Left renal cortex interstitium (tissue), 4 donors: ENCODE measurements at places on chromosomes 6 and 20. TPM values are rescaled to one million over a fixed set of nuclear protein-coding genes. Genes with fewer than 3 reads are reported as not detected.
A peak's percentile ranks its signal among the peaks of the same experiment; 100 is the strongest.

GRCh38 chr20:4306206-4306605 lies 290.8 kb upstream of the RNF24 start:
- DNase-seq, result no peak

GRCh38 chr20:45322952-45323383 lies 14.9 kb upstream of the MATN4 start:
- DNase-seq, result no peak

DNA sequence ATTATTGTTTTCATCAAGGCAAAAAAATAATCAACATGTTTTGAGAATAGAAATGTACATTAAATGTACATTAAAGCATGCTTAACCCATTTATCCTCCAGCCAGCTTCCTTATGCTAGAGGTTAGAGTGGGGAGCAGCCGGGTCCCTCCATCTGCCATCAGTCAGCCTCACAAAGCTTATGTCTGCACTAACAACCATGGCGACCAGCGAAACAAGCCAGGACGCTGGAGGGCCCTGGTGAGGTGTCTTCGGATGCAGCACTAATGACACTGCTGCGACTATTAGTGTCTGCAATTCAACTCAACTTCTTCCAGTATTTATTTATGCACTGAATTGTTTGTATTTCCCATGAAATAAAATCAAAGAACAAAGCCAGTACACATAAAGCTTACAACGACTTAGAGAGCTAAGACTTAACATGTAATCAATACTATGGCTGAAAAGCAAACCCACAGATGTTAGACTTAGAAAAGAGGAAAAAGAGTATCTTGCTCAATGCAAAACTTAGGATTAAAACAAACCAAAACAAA lies 6.8 kb downstream of the CLDN20 start:
- no peak for DNase-seq

GRCh38 chr6:30870546-30870945 lies 13.8 kb upstream of the DDR1 start:
- no peak for DNase-seq

- DNase-seq, result no peak
Observed at GRCh38 chr6:130421585-130421984, 55.8 kb downstream of the TMEM200A start.

DNA sequence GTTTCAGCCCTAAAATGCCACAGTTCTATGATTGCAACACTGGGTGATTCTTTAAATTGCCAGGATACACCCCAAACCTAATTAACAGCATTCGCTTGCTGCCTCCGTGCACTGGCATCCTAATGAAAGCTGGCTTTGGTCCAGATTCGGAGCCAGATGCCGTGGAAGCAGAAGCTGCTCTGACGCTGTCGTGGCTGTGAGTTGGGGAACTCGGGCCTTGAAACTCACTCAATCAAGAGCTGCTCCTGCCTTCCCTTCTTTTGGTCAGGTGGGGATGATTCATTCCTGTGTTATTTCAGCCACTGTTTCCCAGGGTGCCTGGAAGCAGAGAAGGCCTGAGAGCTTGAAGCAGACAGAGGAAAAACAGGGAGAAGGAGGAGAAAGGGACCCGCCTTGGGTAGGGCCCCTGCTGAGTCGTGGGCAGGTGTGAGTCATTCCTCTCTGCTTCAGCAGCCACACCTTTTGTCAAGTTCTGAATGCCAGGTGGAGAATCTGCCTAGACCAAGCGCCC lies 36.2 kb upstream of the DSP start:
- no peak for DNase-seq

GRCh38 chr6:25027221-25027916 lies 91.6 kb upstream of the RIPOR2 start:
- no peak for DNase-seq

DNA sequence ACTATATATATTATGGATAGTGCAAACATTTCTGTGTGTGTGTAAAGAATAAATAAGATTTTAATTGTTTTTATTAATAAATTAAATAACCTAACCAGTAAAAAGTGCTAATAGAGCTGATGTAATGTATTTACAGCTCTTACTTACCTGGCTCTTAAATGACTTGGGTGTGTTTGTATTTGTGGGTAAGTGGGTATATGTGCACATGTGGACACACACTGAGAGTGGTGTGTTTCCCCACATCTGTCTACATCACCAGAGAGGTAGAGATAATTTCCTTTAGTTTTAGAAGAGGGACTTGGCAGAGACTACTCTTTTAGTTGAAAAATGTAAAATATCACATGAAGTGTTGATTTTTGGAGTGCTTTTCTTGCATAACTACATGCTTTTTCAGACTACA lies 76.0 kb downstream of the UST start:
- DNase-seq, result no peak

DNA sequence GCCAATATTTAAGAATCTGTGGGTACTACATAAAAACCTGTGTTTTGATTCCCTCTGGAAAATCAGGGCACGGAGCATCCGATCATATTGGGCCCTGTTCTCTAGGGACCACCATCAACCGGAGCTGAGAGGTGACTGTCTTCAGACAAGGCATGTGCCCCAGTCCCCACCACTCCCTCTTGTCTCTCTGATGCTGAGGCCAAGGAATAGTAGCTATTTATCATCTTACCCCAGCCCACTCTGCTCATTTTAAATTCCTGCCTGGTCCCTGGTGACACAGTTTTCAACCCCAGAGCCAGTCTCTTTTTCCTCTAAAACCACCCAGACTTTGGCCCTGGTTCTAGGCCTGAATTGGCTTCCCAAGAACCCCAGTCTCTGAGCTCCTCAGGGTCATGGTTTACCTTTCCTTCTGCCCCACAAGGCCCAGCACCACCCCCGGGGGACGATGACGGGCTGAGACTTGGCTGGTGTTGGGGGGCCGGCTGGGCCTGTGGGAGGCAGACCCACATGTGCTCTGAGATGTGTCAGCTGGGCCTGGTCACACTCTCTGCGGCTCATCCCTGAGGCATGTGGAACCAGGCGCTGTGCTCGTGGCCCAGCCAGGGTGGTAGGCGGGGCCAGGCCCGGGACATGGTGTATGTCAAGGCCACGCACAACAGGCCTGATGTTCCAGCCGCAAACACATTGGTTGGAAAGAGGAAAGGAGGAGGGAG lies 114.4 kb downstream of the CEBPB start:
- DNase-seq, result no peak

- DNase-seq, result no peak
Observed at GRCh38 chr6:105449756-105450390, 47.0 kb upstream of the PREP start.

GRCh38 chr20:38275815-38276550 lies 15.4 kb upstream of the KIAA1755 start:
- DNase-seq, result no peak

GRCh38 chr6:75349262-75349984 lies 64.8 kb upstream of the TMEM30A start:
- no peak for DNase-seq

DNA sequence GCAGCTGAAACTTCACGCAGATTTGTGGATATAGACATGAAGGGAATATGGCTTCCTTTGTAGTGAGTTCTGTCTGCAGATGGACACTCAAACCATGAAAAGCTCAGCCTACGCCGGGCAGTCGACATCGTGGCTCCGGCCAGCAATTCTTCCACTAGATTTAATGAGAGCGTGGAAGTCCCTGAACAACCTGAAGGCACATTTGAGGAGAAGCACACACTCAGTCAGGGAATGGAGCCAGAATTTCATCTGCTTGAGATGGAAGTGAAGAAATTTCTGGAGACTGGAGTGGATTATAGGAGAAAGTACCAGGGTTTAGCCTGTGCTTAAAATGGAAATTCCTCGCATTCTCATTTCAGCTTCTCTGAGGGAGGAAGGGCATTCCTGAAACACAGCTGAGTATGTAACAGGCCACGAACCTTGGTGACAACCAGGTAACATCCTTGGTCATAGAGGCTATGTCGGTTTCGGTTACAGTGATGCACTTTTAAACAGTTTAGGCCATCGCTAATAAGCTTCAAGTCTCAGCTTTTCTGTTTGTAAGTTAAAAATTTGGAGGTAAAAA lies 80.5 kb upstream of the AGPAT4 start:
- no peak for DNase-seq

GRCh38 chr6:7726416-7727085 lies 652 bp downstream of the BMP6 start:
- DNase-seq, result no peak

DNA sequence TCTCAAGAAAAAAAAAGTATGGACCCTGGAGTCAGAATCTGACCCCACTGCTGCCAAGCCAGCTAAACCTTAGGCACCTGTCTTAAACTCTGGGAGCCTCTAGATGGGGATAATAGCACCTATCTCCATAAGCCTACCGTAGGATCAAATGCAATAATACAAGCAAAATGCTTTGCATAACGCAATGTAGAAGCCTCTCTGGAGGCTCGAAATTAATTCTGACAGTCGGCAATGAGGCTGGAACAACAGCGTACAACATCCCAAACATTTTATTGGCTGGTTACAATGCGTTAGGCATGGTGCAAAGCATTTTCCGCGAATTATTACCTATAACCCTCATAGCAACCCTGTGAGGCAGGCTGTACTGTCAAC lies 521 bp downstream of the CDK5RAP1 start:
- peak; percentile 19 for DNase-seq

DNA sequence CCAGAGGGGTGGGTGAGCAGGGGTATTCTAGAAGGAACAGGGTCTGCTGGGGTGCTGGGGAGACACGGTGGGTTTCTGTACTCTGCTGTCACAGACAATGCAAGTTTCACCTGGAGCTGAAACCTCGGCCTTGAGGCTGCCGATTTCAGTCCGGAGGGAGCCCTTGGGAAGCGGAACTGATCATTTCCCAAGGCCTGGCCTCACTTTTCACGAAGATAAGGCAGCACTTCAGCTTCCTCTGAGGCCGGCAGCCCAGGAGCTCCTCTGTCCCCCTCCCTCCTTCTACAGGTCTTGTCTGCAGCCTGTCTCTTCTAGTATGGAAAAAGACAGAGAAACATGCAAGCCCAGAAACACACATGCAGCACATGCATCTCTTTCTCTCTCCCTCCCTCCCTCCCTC lies 242.1 kb downstream of the CDC5L start:
- DNase-seq, result no peak

DNA sequence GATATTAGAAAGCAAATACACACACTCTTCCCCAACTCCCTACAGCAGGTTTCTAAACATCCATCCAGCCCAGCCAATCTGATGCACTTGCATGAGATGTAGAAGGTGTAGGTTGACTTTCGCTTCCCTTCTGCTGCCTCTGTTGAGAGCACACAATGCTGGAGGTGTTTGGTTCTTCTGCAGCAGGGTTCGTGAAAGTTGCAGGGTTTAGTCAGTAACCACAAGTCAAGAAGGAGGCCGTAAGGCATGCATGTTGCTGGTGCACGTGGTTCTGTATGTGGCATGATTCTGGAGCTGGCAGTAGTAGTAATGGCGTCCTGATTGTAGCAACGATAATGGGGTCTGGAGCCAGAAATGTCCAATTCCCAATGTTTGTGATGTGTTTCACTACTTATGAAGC lies 53.0 kb downstream of the DEK start:
- DNase-seq, result no peak

GRCh38 chr6:30264743-30265142 lies 51.5 kb upstream of the TRIM26 start:
- no peak for DNase-seq

GRCh38 chr6:106534564-106534982 lies 94.7 kb downstream of the RTN4IP1 start:
- no peak for DNase-seq

DNA sequence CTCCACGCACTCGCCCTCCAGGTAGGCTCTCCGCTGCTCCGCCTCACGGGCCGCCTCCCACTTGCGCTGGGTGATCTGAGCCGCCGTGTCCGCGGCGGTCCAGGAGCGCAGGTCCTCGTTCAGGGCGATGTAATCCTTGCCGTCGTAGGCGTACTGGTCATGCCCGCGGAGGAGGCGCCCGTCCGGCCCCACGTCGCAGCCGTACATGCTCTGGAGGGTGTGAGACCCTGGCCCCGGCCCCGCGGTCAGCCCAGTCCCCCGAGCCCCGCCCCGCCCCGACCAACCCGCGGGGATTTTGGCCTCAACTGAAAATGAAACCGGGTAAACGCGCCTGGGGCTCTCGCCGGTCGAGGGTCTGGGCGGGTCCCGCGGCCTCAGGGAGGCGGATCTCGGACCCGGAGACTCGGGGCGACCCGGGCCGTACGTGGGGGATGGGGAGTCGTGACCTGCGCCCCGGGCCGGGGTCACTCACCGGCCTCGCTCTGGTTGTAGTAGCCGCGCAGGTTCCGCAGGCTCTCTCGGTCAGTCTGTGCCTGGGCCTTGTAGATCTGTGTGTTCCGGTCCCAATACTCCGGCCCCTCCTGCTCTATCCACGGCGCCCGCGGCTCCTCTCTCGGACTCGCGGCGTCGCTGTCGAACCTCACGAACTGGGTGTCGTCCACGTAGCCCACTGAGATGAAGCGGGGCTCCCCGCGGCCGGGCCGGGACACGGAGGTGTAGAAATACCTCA lies 598 bp downstream of the HLA-B start:
- peak; percentile 24 for DNase-seq

The FAM217A gene
- polyA plus RNA-seq, result 0.67 TPM

The ZC2HC1B gene
- polyA plus RNA-seq, result not detected

The CST7 gene
- polyA plus RNA-seq, result 0.48 TPM

The NR2E1 gene
- not detected for polyA plus RNA-seq
